ENCODE measurements at places on chromosomes 12 and 14.

DNA sequence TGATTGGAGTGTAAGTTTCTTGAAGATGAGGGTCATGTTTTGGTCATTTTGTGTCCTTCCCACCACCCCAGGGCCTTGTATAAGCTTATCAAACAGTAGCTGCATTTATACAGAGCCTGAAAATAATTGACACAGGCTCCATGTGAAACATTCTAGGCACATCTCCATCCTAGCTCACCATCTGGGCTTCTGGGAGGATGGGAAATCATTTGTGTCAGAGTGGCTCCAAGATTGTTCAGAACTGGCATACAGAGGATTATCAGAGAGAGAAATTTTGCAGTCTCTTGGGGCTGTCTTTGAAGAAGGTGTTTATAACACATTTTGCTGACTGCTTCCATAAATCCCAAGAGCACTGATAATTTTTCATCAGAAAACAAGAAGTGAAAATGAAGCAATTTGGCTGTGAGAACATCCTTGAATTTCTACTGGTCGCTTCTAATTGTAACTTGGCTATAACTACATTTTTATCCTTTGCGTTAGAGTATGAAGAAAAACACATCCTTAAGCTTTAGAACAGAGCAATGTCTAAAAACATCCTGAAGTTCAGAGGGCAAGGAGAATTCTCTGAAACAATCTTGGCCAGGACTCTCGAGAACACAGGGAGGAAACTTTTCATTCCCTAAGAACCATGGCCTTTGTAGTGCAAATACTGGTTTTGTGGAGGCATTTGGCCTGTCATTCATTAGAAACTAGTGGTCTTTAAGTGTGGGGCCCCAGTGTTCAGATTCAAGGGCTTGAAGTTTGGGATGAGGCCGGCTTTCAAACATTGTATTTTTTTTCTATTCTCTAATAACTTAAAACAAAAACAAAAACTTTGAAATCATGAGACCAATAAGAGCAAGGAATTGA is 151.1 kb downstream of the DACT1 start:
- no peak for DNase-seq

GRCh38 chr14:89336338-89336737 is 80.7 kb downstream of the FOXN3 start:
- no peak for DNase-seq

DNA sequence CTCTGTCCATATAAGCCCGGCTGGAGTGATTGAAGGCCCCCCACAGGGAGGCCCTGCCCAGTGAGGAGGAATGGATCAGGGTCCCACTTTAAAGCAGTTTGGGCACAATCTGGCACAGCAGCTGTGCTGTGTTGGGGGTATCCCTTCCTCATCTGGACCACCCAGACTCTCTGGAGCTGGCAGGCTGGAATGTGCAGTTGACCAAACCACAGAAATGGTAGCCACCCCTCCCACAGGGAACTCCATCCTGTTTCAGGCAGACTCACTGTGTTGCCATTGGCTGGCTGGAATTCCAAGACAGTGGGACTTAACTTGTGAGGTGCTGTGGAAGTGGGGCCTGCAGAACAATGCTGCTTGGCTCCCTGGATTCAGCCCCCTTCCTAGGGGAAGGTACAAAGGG is 53.5 kb upstream of the YARS2 start:
- DNase-seq, result no peak

GRCh38 chr12:32587581-32588495 is 91.3 kb upstream of the DNM1L start:
- no peak for DNase-seq

All from NCI-H1694 (cell line).